HL-60 (cell line): ENCODE measurements at places on chromosomes 16 and 17.

GRCh38 chr17:60832151-60832585, 154.5 kb downstream of the BCAS3 start:
- no peak for DNase-seq

DNA sequence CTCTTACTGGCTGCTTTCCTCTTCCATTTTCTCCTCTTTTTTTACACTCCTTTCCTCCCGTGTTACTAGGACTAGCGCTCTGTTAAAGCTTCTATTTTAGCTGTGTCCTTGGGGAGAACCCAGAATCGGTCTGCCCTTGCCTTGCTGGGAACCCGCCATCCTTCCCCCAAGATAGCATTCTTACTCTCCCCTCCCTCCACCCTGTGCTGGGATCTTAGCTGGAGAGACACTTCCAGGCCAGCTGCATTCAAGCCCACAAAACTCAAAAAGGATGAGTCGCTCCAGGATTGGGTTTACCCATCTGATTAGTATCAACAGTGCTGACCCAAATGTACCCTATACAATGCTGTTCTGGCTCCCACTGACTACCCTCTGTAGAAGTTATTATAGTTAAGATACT, 200.5 kb upstream of the ASIC2 start:
- no peak for DNase-seq

DNA sequence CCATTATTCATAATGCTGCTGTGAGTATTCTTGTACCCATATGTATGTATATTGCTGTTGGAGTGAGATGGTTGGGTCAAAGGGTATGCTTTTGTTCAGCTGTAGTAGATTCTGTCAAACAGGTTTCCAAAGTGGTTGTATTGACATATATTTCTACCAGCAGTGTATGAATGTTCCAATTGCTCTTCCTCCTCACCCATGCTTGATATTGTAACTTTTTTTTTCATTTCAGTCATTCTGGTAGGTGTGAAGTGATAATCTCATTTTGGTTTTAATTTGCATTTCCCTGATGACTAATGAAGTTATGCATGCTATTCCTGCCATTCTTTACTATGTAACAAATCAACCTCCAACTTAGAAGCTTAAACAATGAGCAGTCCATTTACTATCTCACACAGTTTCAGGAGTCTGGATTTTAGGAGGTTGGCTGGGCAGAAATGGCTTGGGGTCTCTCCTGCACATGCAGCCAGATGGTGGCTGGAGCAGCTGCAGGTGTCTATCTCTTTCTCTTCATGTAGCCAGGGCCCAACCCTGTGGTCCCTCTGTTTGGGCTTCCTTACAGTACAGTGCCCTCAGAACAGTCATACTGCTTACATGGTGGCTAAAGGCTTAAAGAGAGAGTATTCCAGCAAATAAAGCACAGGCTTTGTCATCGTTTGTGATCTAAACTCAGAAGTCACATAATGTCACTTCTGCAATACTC, 21.2 kb downstream of the ERAL1 start:
- DNase-seq: no peak

DNA sequence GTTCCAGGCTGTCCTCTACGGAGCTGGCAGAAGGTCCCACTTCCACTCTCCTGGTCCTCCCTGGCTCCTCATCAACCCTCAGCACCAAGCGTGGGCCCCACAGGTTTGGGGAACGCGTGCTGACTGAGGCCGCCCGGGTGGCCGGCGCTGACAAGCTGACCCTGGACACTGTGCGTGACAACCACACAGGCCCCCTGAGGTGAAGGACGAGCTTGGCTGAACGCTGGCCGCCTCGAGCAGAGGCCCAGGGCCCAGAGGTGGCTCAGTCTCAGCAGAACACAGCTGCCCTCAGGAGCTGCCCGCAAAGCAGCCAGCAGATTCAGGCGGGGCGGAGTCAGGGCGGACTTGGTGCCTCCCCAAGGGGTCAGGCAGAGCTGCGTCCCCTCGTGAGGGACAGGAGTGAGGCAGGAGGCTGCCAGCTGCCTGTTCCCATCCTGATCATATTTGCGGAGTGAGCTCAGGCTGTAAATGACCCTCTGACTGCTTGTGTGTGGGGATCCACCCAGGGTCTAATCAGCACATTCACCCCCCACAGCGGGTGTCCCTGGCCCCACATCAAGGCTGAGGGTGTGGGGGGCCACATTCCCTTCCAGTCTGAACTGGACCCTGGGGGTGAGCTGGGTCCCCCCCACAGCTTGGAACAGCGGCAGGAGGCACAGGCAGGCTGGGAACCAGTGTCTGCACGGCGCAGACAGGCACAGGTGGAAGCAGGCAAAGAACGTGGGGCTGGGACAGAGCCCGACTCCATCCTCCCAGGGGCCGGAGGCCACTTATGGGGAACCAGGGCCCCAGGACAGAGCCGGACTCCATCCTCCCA, 105.1 kb upstream of the METRNL start:
- no peak for DNase-seq

DNA sequence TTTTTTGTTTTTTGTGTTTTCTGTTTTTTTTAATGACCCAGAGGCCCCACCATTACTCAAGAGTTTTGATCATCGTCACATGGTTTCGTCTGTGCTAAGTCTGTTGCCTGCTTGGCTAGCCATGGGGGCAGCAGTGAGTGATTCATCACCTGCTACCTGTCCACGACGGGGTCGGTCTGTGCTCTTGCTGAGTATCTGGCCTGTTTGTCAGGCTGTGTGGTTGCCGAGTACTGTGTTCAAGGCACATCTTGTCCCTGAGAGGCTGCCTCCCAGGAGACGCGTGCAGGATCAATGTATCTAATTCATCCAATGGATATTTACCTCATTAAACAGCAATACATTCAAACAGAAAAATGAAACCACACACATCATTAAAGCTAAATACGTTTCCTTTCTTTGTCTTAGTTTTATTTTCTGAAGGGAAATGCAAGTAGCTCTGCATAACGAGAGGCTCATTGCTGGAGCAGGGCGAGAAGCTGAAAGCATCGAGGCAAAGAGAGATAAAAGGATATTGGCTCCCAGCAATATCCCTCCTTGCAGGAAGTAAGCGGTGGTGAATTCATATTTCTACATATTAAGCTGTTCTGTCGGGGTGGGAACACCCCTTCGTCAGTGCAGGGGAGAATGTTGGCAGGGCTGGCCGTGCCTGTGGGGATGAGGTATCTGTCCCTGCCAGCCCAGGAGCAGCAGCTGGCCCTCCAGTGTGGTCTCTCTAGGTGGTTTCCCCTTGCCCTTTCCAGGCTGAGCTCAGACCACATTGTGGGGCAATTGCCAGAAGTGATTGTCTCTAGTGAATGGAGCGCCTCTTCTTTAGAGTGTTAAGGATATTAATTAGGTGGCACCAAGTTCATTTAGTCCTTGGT, 166.2 kb upstream of the ASIC2 start:
- no peak for DNase-seq

GRCh38 chr16:72409423-72409822, 237.5 kb upstream of the PMFBP1 start:
- no peak for DNase-seq

GRCh38 chr16:10995565-10995964, 51.2 kb downstream of the CLEC16A start:
- DNase-seq: no peak

GRCh38 chr17:61139219-61139618, 260.4 kb upstream of the TBX2 start:
- DNase-seq: peak; percentile 14

DNA sequence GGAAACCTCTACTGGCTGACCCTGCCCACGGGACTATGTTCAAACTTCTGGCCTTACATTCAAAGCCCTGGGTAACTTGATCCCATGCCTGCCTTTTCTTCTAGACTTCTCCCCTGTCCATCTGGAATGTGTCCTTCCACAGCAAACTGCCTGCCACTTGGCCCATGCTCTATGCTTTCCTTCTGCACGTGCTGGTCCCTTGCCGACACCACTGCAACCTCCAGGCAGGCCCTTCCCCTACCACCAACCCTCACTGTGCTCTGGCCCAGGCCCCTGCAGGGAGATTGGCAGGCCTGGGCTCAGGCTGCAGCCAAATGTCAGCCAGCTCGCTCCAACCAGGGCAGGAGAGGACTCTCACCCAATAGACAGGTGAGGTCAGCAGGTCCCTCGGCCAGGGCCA, 11.0 kb downstream of the HSD11B2 start:
- DNase-seq: no peak

DNA sequence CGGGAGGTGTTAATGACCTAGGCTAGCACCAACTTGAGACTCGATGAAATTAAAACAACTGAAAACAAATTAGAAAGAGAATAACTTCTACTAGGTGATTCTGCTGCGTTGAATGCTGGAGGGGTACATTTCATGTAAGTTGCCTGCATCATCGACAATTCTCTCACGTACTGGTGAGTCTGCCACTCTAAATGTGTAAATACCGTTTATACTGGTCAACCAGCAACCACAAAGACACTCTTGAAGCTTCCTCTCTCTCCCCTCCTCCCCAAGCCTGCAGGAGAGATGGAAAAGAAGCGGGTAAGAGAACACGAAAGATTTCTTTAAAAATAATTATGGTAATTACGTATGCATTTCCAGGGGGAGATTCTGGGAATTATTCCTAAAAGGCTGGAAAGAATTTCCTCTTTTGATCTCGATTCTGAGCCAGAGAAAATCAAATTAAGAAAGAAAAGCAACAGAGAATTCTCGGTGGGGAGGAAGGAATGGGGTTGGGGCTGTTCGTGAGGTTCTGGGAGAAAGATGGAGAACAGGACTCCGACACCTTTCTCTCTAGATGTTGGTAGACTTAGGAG, 68.6 kb upstream of the MRTFB start:
- DNase-seq: no peak

GRCh38 chr17:43911904-43912303, 4.6 kb upstream of the MPP2 start:
- no peak for DNase-seq

GRCh38 chr16:54620197-54620596, 310.5 kb upstream of the IRX5 start:
- DNase-seq: no peak

DNA sequence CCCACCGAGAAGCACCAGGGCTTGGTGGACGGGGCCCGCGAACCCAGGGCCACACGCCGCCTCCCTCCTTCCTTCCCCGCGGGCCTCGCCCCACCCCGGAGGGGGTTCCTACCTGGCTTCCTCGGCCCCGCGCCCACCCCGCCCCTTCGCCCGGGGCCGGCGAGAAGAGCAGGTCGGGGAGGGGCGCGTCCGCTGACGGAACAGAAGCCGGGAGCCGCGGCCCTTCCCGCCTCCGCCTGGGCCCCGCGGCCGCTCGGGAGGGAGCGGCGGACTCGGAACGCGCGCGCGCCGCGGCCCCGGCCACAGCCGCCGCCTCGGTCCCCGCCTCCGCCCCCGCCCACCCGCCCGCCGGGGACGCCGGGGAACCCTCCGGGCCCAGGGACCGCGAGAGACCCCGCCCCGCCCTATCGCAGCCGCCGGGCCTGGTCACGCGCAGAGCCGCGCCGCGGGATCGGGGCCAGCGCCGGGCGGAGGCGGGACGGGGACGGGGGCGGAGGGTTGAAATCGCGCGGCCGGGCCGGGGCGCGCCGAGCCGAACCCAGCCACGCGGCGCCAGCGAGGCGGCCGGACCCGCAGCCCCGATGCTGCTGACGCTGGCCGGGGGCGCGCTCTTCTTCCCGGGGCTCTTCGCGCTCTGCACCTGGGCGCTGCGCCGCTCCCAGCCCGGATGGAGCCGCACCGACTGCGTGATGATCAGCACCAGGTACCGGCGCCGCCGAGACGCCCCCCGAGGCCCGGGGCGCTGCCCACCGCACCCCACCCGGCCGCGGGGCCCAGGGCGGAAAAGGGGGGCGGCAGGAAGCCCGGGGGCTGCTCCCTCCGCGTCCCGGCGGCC, at the start of gene TLCD3A:
Gene TLCD3A, plus strand, starts transcription at position 530 of the 835 bp plus-strand sequence. Its CDS starts 52 bp downstream, at position 582.
- DNase-seq: no peak
